Naive B cell (primary cell): ENCODE measurements at places on chromosomes 2 and 18. TPM values are rescaled to one million over a fixed set of nuclear protein-coding genes. Genes with fewer than 3 reads are reported as not detected.

- no peaks in the 10 kb centered on the region for H3K27me3 ChIP-seq
- no peaks in the 10 kb centered on the region for H3K4me1 ChIP-seq
- H3K4me3 ChIP-seq: no peak overlapping the region
- no peaks in the 10 kb centered on the region for H3K36me3 ChIP-seq
- H3K27ac ChIP-seq: no peak overlapping the region
- no peak for DNase-seq
These were observed 284.5 kb upstream of the MMADHC start for GRCh38 chr2:149872041-149872440.

GRCh38 chr18:31176531-31176930, 13.9 kb upstream of the DSC1 start:
- no peak overlapping the region for H3K4me3 ChIP-seq
- no peak overlapping the region for H3K27ac ChIP-seq
- no peaks in the 10 kb centered on the region for H3K4me1 ChIP-seq
- DNase-seq: no peak
- H3K36me3 ChIP-seq: no peaks in the 10 kb centered on the region

DNA sequence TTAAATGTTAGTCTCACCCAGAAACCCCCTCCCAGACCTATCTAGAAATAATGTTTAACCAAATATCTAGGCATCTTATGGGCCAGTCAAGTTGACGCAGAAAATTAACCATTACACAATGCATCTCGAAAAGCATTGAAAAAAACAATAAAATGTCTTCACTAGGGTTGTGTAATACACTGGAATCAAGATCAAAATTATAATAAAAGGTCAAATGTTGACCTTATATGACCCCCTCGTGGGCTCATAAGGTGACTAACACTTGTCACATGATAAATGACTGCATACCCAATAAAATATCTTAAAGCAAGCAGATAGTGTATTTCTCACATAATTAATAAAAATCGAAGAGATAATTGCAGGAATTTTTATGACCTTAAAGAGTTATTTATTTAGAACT, 447.9 kb upstream of the DSEL start:
- no peaks in the 10 kb centered on the region for H3K27me3 ChIP-seq
- H3K36me3 ChIP-seq: no peaks in the 10 kb centered on the region
- DNase-seq: no peak
- no peak overlapping the region for H3K27ac ChIP-seq

SLC30A3 gene
- not detected for polyA plus RNA-seq

- H3K4me3 ChIP-seq: no peak overlapping the region
- no peak overlapping the region for H3K27ac ChIP-seq
- peaks cover 29% of the 10 kb centered on the region for H3K4me1 ChIP-seq
- no peaks in the 10 kb centered on the region for H3K27me3 ChIP-seq
- H3K36me3 ChIP-seq: peaks cover 5% of the 10 kb centered on the region
- no peak for DNase-seq
These were observed 185.5 kb downstream of the HDAC4 start for GRCh38 chr2:239215136-239215925.

DNA sequence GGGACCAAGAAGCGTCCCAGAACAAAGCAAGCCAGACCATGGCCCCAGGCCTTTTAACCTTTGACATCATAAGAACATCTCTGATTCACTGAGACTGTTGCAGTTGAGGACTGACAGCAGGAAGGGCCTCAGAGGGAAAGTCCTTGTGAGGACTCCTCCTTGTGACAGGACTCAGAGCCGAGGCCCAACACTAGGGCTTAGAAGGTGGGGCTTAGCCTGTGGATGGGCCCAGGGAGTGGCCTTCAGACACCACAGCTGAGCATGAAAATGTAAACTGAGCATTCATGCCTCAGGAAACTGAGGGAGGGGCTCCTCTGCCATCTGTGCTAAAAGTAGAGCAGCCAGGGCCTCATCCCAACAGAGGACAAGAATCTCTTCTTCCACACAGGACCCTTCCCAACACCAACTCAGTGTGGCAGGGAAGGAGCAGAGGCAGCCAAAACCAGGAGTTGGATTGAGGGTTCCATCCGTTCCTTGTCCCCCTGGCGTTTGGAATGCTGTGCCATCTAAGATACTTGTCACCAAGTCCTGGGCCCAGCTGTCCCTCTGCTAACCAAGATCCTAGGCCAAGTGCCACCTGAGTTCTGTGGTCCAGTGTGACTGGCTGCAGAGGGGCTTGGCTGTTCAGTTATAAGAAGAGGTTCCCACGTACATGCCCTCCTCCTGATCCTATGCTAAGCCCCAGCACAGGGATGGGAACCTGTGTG, 37.5 kb upstream of the CAB39 start:
- no peaks in the 10 kb centered on the region for H3K27me3 ChIP-seq
- DNase-seq: no peak
- H3K27ac ChIP-seq: no peak overlapping the region
- H3K4me3 ChIP-seq: no peak overlapping the region
- no peaks in the 10 kb centered on the region for H3K36me3 ChIP-seq
- peaks cover 6% of the 10 kb centered on the region for H3K4me1 ChIP-seq

DNA sequence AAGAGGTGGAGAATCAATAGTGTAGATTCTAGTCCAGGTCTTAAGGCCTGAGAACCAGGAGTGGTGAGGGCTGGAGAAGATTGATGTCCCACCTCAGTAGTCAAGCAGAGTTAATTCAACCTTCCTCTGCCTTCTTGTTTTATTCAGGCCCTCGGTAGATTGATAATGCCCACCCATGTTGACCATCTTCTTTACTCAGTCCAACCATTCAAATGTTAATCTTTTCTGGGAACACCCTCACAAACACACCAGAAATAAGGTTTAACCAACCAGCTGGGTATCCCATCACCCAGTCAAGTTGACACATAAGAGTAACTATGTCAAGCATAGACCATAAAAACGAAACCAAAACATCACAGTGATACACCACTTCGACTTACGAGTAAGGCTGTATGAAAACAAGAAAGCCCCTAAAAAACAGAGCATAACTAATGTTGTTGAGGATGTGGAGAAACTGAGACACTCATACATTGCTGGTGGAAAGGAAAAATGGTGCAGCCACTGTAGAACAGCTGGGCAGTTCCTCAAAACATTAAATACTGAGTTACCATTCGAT, 57.5 kb downstream of the SLC35F5 start:
- H3K27me3 ChIP-seq: no peaks in the 10 kb centered on the region
- peaks cover 25% of the 10 kb centered on the region for H3K4me1 ChIP-seq
- H3K27ac ChIP-seq: no peak overlapping the region
- no peak for DNase-seq
- H3K4me3 ChIP-seq: no peak overlapping the region

- no peaks in the 10 kb centered on the region for H3K4me1 ChIP-seq
- H3K36me3 ChIP-seq: no peaks in the 10 kb centered on the region
- no peak overlapping the region for H3K27ac ChIP-seq
- H3K27me3 ChIP-seq: peaks cover 6% of the 10 kb centered on the region
- DNase-seq: no peak
These were observed 283.6 kb upstream of the ATP5MC3 start for GRCh38 chr2:175465101-175465500.
